ENCODE measurements at places on chromosomes 3 and 15. TPM values are rescaled to one million over a fixed set of nuclear protein-coding genes. Genes with fewer than 3 reads are reported as not detected.

Gene ETFA
- total RNA-seq, result 325 TPM

Gene SOX14
- not detected for total RNA-seq

Gene NAALADL2
- total RNA-seq, result not detected

Gene ZNF609
- total RNA-seq, result 23.3 TPM

Gene LRRC2
- total RNA-seq, result not detected

Gene ACKR2
- total RNA-seq, result not detected

Gene ATP13A5
- not detected for total RNA-seq

Gene MLF1
- 27.6 TPM for total RNA-seq

Data from A549 treated with RU486 at 1 μM for 4 hours (cell line).